Activated CD4-positive, CD25-positive, alpha-beta regulatory T cell treated with anti-CD3 and anti-CD28 coated beads, Interleukin-2, amount 50 U/mL, for 16 hours (primary cell): ENCODE measurements at places on chromosomes 5 and 9.

DNA sequence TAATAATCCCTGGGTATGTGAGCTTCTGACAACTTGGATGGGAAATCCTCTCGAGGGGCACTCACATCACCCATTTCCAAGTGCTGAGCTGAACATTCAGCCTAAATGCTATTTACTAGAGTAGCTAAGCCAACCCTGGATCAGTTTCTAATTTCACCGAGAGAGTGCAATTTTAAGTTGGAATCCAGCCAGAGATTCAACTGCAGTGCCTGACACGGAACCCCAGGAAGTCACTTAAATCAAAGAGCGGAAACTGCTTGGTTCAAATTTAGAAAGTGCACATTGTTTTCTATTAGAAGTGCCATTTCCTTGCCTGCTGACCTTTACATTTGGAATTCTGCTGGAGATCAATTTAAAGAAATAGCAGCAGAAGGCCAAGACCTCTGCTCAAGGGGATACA, 8.8 kb downstream of the SPRY4 start:
- DNase-seq: no peak

- no peak for DNase-seq
Measured at GRCh38 chr9:14348373-14349145, 34.6 kb upstream of the NFIB start.

GRCh38 chr9:19173598-19174125, 46.4 kb upstream of the PLIN2 start:
- no peak for DNase-seq

DNA sequence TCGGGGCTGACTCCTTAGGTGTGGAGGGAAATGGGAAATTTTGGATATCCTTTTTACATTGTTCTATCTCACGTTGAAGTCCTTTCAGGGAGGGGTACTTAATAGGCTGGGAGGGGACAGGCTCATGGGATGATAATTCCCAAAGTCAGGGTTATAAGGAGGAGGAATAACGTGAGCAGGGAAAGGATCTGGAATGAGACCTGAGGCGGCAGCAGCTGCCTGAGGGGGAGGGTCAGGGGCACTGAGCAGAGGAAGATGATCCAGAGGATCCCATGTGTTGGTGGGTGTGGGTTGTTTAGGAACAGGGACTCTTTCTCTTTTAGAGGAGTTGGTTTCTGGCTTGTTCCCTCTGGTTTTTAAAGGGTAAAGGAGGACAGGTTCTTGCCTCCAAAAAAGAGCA, 18.7 kb downstream of the IFT74 start:
- no peak for DNase-seq

GRCh38 chr5:33490071-33490665, 49.4 kb downstream of the TARS1 start:
- DNase-seq: no peak

- DNase-seq: no peak
Measured at GRCh38 chr9:128072144-128073021, 4.4 kb downstream of the SLC25A25 start.

DNA sequence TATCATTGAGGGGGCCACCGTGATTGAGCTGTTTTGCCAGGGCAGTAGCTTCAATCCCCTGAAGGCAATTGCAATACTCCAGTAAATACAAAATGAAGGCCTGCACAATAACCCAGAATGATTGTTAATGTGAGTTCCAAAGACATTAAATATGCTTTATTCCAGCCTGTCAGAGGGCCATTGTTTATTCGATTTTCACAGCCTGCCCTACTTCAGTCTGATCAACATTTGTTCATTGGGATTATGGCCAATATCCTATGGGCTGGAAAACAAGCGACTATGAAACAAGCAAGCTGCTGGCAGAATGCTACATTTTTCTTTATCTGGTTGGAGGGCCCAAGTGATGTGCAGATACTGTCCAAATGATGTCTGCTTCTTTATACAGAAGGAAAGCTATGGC, 543.1 kb downstream of the TLE1 start:
- DNase-seq: no peak

- DNase-seq: no peak
Measured at GRCh38 chr5:56048124-56048523, 53.4 kb upstream of the IL6ST start.

DNA sequence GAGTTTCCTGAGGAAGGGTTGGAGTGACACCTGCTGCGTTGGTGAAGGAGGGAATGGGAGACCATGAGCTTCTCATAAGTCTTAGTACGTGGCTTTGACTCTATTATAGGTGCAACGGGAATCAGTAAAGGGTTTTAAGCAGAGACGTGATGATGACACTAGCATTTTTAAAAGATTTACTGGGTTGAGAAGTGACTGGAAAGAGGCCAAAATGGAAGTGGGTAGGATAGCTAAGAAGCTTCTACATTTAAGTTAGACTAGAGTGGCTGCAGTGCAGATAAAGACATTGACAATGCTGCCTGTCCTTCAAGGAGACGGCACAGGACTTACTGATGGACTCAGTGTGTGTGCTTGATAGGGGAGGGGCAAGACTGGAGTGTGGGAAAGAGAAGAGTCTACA, 6.2 kb downstream of the GAPT start:
- no peak for DNase-seq

DNA sequence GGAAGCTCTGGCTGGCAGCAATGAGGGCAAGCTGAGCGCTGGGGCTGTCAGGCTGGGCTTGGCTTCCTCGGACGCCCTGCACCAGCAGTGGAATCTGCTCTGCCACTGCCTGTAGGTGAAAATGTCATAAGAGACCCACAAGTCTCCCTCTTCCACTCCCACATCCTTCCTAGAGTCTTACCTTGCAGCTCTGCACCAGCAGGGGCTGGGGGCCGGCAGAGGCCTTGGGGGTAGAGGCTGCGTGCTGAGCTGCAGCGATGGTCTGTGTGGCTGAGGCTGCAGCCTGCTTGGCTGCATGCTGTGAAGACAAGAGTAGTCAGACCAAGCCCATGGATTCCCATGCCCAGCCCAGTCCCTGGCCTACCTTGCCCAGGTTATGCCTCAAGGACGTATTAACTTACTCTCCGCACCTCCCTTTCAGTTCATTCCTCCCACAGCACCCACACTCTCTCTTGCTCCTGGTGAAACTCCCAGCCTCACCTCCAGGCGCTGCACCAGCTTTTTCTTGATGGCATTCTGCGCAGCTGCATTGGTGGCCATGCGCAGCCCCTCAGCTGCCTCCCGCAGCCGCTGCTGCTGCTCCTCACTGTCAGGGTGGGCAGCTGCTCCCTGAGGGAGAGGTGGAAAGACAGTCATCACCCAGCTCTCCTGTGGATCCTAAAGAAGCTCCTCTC, 17.3 kb downstream of the TLN1 start:
- no peak for DNase-seq

GRCh38 chr9:128470560-128470959, 14.8 kb downstream of the ODF2 start:
- no peak for DNase-seq

GRCh38 chr9:119451426-119451825, 82.2 kb upstream of the BRINP1 start:
- DNase-seq: no peak

- DNase-seq: no peak
Measured at GRCh38 chr5:81760521-81760920, 9.6 kb upstream of the SSBP2 start.

- DNase-seq: no peak
Measured at GRCh38 chr5:115450741-115451140, 93.8 kb downstream of the FEM1C start.

DNA sequence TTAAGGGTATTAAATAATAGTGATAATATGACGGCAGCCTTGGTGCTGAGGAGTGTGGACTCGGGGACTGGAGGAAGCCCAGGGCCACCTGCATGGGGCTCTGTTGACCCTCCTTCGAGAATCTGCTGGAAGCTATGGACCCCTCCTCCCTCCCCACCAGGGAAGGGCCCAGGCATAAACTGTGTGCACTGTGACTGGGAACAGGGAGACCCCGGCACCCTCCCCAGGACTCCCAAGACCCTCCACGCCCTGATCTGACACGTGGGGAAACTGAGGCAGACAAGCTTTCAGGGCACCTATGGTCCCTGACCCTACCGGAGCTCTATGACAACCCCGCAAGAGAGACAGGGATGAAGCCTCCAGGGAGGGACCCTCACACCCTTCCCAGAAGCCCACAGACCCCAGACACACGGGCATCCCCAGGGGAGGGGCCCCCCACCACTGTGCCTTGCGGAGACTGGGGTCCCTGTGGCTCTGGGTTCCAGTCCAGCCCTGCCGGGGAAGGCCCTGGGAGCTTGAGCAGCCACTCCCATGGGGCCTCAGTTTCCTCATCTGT, 6.5 kb upstream of the EGFL7 start:
- DNase-seq: no peak

DNA sequence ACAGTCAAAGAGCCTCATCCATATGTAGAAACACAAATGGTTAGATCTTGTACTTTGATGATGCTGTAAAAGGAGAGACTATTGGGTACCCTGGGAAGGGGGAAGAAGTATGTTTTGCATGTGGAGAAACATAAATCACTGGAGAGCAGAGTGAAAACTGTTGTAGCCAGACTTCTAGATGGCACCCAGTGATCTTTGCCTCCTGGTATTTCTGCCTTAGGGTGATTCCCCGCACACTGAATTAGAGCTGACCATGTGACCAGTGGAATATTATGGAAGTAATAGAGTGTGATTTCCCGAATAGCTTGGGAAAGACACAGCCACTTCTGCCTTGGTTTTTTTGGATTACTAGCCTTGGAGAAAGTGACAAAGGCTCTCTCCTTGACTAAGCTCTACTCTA, 174.3 kb downstream of the LPAR1 start:
- DNase-seq: no peak
